ENCODE measurements at places on chromosomes 13 and 19. TPM values are rescaled to one million over a fixed set of nuclear protein-coding genes. Genes with fewer than 3 reads are reported as not detected.

The TMEM190 gene
- not detected for total RNA-seq

The PSG7 gene
- total RNA-seq: not detected

The ZNF729 gene
- not detected for total RNA-seq

The ICAM5 gene
- total RNA-seq: 6.9 TPM

DNA sequence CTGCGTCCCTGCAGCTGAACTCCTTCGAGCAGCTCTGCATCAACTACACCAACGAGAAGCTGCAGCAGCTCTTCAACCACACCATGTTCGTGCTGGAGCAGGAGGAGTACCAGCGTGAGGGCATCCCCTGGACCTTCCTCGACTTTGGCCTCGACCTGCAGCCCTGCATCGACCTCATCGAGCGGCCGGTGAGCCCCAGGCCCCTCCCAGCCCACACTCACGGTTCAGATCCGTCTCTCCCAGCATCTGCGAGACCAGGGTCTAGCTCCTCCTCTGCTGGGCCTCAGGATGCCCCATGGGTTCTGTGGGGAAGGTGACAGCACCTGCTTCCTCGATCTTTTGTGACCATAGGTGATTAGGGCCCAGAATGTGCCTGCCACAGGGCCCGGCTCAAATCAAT, 46.2 kb downstream of the MYH14 start:
- no peak overlapping the region for H3K27ac ChIP-seq
- DNase-seq: no peak
- H3K4me3 ChIP-seq: no peak overlapping the region
- no peaks in the 10 kb centered on the region for H3K27me3 ChIP-seq
- H3K36me3 ChIP-seq: no peaks in the 10 kb centered on the region

DNA sequence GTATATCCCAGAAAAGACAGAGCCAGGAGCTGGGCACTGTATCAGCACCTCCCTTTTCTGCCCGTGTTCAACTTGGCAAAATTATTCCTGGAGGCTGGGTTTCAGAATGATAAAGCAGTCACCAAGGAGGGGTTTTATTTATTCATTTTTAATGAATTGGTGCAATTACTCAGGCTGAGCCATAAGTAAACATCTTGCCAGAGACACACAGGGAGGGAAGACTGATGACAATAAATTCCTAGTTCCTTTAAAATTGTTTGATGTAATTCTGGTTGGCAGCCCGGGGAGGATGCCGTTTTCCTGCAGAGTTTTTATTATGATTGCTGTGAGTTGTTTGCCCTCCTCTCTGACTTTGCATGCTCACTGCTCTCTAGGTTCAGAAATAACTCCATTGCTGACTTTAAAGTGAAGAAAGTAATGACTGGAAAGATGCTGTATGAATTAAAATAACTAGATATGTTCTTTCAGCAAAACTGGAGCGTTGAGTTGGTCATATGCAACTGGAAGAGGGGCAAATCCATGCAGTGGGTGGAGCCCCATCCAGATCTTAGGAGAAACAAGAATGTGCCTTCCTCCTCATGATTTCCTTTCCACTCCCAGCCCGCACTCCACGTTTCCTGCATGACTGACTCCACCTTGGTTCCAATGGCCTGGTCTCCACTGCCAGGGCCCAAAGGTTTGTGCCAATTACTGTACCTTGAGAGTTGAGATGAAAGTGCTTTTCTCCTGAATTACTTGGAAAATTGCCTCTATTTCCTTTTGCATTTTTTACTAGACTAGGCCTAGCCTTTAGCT, 182.1 kb downstream of the RFC3 start:
- H3K4me1 ChIP-seq: no peaks in the 10 kb centered on the region
- H3K36me3 ChIP-seq: no peaks in the 10 kb centered on the region
- no peak for DNase-seq
- H3K27me3 ChIP-seq: no peaks in the 10 kb centered on the region

GRCh38 chr13:44172281-44172810, 201.3 kb upstream of the SERP2 start:
- H3K27ac ChIP-seq: no peak overlapping the region
- no peaks in the 10 kb centered on the region for H3K4me1 ChIP-seq

- H3K4me1 ChIP-seq: peaks cover 6% of the 10 kb centered on the region
- H3K36me3 ChIP-seq: no peaks in the 10 kb centered on the region
- no peak overlapping the region for H3K27ac ChIP-seq
- no peak for DNase-seq
- H3K27me3 ChIP-seq: no peaks in the 10 kb centered on the region
Observed at GRCh38 chr13:95382411-95382810, 81.2 kb upstream of the ABCC4 start.

DNA sequence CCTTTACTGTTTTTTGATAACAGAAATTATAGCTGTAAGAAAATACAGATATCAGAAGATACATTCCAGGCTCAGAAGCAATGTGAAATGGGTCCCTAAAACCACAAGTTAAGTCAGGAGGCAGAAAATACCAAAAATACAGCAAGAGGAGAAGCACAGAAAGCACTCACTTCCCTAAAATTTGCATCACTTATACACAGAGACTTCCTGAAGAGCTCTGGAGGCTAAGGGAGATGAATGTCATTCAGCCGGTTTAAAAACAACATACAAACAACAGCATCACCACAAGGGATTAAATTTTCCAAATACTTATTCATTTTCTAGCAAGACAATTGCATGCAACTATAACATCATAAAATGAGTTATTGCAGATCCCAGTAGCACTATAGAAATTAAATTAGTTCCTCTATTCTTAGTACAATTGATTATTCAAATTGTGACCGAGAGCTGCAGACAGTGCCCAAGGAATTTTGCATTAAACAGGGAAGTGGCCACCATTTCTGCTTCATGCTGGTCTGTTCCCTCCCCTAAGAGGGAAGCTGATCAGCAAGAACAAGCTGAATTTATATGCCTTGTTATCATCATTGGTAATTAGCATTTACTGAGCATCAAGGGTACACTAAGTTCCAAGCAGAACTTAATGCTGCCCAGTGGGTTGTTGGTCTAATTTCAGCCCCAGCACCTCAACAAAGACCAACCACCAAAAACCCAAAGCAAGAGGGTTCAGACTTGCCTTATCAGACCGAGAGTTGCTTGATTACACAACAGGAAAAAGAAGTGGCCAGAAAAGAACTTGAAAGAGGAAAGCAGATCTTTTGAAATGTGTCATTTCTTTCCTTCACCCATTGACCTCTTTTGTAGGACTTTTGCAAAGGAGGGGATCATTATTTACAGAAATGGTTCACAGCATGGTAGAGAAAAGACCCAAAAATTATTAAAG, 140.7 kb downstream of the KCTD12 start:
- H3K4me1 ChIP-seq: no peaks in the 10 kb centered on the region
- DNase-seq: no peak
- H3K27ac ChIP-seq: no peak overlapping the region
- H3K36me3 ChIP-seq: no peaks in the 10 kb centered on the region
- no peak overlapping the region for H3K4me3 ChIP-seq

GRCh38 chr13:38636073-38636472, 50.8 kb upstream of the FREM2 start:
- no peak overlapping the region for H3K4me3 ChIP-seq
- no peak overlapping the region for H3K27ac ChIP-seq
- H3K36me3 ChIP-seq: no peaks in the 10 kb centered on the region
- H3K4me1 ChIP-seq: no peaks in the 10 kb centered on the region

DNA sequence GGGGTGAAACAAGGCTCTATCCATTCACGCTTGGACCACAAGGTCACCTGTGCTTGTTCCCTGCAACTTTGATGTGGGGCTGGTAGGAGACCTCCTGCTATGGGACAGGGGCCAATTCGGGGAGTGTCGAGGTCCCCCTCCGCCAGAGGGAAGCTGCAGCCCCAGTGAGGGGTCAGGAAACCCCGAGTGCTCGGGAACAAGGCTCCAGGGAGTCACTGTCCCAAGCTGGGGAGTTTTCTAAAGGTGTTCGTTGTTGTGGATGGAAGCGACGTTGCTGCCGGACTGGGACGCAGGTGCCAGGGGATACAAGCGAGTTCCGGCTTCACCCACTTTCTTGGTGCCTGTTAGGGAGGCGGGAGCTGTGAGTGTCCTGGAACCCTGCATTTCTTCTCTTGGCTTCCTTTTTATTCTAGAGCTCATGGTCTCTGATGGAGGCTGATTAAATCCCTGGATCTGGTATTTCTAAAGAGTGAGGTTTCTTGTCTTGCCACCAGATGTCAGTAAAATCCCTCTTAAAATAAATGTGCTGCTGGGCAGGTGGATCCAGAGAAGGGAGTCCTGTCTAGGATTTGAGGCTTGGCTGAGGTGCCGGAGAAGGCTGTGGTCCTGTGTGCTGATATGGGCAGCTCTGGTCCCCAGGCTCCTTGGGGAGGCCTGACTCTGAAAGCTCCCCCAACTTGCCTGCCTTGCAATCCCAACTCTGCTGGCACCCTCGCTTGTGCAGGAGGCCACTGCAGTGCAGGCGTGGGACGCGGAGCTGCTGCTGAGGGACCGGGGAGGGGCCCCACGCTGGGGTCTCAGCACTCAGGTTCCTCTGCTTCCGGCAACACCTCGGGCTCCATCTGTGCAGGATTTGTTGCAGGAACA, 153.9 kb downstream of the TEX29 start:
- H3K27ac ChIP-seq: no peak overlapping the region
- H3K27me3 ChIP-seq: peaks cover 11% of the 10 kb centered on the region
- H3K36me3 ChIP-seq: no peaks in the 10 kb centered on the region
- no peak overlapping the region for H3K4me3 ChIP-seq

DNA sequence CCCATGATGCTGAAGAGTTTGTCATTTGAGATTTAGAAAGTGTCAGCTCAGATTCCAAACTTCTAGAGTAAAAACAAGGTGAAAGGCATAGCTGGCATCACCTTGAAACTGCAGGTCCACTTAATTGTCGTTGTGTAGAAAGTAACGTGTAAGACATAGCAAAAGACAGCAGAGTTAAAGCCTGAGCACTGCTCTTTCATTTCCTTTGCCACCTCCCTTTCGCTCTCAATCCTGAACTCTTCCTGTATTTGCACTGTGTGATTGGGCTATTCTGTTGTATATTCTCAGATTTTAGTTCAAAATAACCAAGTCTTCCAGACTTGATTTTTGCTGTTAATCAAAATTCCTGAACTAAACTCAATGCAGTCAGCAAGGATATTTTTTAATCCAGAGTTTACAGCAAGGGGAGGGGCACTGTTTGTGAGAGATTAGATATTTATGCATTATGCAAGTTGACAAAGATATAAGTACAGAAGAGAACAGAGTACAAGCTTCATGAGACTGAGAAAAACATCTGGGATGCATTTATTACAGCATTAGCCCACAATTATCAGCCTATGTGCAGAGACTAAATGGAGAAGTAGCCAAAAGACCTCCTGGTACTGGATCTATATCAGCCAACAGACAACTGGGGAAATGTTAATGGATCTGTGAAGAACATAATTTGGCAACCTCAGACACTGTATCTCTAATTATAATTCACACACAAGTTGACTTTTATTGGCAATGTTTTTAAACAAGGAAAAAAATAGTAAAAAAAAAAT, 328.6 kb downstream of the SUCLA2 start:
- H3K27ac ChIP-seq: no peak overlapping the region
- no peak for DNase-seq
- H3K36me3 ChIP-seq: no peaks in the 10 kb centered on the region
- H3K27me3 ChIP-seq: no peaks in the 10 kb centered on the region
- H3K4me1 ChIP-seq: no peaks in the 10 kb centered on the region
- H3K4me3 ChIP-seq: no peak overlapping the region

- no peaks in the 10 kb centered on the region for H3K36me3 ChIP-seq
- H3K4me3 ChIP-seq: no peak overlapping the region
- H3K4me1 ChIP-seq: no peaks in the 10 kb centered on the region
- DNase-seq: no peak
- no peak overlapping the region for H3K27ac ChIP-seq
Observed at GRCh38 chr13:47317356-47317755, 420.5 kb upstream of the HTR2A start.

- H3K4me1 ChIP-seq: peaks cover 12% of the 10 kb centered on the region
- H3K27ac ChIP-seq: no peak overlapping the region
- no peaks in the 10 kb centered on the region for H3K36me3 ChIP-seq
- no peaks in the 10 kb centered on the region for H3K27me3 ChIP-seq
- no peak for DNase-seq
Observed at GRCh38 chr13:59641261-59641660, 522.5 kb downstream of the DIAPH3 start.

DNA sequence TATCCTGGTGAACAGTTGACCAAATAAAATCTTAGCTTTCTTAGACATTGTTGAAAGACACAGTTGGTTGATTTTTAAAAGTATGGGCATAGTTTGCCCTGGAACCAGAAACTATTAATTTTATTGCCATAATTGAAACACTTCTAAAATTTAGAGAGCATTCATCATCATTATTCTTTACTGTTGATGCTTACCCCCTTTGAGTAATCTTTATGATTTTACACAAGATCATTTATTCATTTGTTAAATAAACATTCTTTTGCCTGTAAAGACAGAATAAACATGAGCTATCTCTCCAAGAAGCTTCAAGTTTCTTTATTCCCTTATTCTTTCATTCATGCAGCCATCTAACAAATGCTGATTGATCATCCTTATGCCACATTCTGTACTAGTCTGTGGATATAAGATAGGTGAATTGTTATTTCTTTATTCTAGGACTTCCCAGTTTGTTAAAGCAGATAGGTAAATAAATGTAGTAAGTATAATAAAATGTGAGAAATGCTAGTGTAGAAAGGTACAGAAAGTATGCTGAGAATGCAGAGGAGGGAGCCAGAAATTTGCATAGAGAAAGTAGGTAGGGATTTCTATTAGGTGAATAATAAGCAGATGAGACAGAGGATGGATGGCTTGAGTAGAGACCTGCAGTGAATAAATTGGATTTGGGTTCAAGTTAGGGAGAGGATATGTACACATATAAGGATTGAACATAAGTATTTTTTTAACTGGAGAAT, 8.2 kb downstream of the SERTM1 start:
- H3K4me3 ChIP-seq: no peak overlapping the region
- peaks cover 62% of the 10 kb centered on the region for H3K4me1 ChIP-seq
- peak overlapping the region; percentile 21 for H3K27ac ChIP-seq
- DNase-seq: no peak
- no peaks in the 10 kb centered on the region for H3K27me3 ChIP-seq

- DNase-seq: no peak
- no peak overlapping the region for H3K27ac ChIP-seq
- H3K27me3 ChIP-seq: no peaks in the 10 kb centered on the region
- H3K4me1 ChIP-seq: no peaks in the 10 kb centered on the region
- no peaks in the 10 kb centered on the region for H3K36me3 ChIP-seq
- no peak overlapping the region for H3K4me3 ChIP-seq
Observed at GRCh38 chr13:30966101-30966500, 33.6 kb downstream of the TEX26 start.

DNA sequence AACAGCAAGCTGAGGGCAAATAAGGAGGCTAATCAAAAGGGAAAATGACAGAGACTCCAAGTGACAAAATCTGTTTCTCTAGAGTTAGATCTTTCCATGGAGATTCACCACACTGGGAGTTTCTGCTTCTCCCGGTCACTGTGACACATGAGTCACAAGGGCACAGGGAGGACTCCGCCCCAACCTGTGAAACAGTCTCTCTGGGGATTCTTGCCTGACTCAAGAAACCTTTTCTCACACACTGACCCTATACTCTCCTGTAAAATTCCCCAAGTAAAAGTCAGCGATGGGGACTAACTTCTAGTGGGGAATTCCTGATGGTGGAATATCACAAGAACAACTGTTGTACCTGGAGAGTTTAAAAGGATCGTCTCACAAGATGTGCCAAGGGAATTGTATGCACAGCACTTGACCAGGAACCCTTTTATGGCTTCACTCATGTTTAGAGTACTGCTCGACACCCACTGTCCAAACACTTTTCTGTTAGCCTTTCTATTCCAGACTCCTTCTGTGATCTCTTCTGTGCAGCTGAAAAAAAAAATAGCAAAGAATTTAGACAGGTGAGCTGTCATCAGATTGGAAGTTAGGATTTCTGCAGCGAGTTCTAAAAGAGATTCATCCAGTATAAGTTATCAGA, 46.8 kb upstream of the URAD start:
- H3K27me3 ChIP-seq: no peaks in the 10 kb centered on the region
- H3K36me3 ChIP-seq: no peaks in the 10 kb centered on the region
- H3K27ac ChIP-seq: no peak overlapping the region
- no peak overlapping the region for H3K4me3 ChIP-seq
- DNase-seq: no peak

Measured in A673 (cell line).